ENCODE measurements at places on chromosomes 4 and X.

DNA sequence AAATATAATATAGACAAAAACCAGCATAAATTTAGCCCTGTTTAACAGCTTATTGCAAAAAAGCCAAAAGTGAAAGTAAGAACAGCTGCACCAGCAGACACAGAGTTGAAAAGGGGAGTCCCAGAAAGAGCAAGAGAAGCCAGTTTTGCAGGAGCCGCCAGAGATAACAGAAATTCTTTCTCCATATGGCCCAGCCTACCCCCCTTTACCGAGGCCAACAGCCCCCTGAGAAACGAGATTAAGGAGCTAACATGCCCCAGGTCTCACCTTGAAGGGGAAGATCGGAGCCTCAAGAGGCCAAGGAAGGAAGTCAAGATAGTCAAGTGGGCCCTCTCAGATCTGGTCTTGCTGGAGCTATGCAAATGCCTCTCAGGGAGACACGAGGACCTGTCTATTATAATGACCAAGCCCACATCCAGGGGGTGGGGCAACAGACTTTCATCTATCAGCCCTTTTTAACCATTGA lies 4.8 kb downstream of the ACOX3 start:
- DNase-seq: no peak

- DNase-seq: no peak
Measured at GRCh38 chr4:82640540-82640939, 78.8 kb upstream of the TMEM150C start.

- no peak for DNase-seq
Measured at GRCh38 chrX:29852767-29853166, 362.6 kb upstream of the MAGEB2 start.

DNA sequence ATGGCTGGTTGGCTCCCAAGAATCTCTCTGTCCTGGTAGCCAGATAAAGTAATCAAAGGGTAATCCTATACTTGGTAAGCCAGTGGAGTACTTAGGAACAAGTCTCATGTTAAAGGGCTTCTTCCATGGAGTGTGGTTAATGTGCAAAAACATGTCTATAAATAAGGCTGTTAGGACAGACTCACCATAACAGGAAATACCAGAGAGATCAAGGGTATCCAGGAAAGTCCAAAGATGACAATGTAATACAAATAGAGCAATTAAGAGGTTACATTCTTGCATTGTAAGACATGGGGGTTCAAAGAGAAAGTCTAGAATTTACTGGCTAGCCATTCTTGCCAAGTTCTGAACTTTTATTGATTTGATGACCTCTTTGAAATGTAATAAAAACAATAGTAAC lies 61.9 kb upstream of the ZCCHC13 start:
- peak; percentile 12 for DNase-seq

DNA sequence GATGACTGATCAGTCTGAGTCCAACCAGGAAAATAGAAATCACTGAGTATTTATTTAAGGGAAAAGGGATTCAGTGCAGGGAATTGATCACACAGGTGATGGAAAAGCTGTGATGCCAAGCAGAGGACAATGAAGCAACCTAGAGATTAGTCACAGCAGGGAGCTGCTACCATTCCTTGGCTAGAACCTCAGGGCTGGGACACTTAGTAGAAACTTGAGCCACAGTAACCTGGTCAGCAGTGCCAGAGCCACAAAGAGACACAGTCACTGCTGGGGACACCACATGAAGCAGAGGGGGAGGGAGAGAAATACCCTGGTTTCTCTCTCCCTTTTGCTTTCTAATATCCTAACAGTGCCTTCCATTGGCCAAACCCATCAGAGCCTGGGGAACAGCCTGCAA lies 38.7 kb downstream of the RTL9 start:
- no peak for DNase-seq

DNA sequence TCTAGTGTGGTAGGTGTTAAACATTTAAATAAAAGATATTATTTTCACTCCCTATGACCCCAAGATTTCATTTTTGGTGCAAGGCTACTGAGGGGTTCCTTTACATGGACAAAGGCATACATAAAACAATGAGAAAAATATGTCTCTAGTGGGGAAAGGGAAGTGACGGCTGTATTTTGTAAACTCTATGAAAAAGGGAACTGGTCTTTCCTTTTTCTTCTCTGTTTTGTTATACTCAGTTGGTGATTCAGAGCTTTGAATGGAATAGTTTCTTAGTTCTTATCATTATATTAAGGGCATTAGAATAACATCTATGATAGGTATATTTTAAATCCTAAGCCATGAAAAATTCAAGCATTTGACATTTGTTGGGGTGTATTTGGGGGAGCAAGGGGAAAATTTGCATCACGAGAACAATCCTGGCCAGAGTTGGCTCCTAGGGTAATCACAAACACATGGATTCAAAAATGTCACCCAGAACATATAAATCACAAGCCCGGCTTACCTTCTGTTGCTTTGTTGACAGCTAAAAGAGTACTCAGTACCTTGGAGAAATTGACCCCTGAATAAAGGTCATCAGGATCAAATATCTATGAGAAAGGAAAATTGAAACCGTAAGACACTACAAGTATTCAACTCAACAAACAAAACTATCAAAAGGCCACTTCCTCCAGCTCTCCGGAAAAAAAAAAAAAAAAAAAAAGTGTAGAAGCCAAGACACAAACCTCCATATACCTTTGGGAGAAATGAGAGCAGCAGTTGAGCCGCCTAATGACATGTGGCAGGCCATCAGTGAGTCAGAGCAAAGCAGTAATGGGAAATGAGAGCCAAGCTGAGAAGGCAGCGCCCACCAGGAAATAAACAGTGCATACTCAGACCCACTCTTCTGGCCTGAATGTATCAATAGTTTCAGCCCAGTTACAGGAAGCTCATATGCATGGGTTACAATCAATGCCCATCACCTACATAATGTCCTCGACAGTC lies 33.4 kb downstream of the ARHGEF6 start:
- DNase-seq: no peak

GRCh38 chr4:21387683-21388082 lies 560.9 kb downstream of the KCNIP4 start:
- DNase-seq: no peak

DNA sequence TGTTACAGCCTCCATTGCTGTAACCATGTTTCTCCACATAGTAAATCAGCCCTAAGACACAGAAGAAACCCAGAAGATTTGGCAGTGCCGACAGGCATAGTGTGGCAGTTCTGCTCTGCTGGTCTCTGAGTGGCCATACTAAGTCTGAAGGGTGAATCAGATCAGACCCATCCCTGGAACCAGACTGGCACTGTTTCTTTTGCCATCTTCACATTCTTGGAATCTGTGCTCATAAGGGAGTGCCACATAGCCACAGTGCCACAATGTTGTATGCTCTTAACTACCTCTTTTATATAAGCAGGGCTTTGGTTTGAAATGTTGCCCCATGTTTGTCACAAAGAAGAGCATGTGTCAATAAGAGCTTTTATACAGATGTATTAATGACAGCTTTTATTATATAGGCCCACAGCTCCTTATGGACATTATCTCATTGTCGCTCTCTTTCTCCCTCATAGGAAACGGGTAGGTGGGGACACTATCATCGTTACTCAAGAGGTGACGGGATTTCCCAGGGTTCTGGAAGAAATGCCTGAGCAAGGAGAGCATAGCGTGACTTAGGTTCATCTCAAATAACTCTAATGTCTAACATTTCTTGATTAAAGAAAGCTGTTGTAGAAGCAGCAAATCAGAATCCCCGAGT lies 128.2 kb downstream of the CBR4 start:
- no peak for DNase-seq

DNA sequence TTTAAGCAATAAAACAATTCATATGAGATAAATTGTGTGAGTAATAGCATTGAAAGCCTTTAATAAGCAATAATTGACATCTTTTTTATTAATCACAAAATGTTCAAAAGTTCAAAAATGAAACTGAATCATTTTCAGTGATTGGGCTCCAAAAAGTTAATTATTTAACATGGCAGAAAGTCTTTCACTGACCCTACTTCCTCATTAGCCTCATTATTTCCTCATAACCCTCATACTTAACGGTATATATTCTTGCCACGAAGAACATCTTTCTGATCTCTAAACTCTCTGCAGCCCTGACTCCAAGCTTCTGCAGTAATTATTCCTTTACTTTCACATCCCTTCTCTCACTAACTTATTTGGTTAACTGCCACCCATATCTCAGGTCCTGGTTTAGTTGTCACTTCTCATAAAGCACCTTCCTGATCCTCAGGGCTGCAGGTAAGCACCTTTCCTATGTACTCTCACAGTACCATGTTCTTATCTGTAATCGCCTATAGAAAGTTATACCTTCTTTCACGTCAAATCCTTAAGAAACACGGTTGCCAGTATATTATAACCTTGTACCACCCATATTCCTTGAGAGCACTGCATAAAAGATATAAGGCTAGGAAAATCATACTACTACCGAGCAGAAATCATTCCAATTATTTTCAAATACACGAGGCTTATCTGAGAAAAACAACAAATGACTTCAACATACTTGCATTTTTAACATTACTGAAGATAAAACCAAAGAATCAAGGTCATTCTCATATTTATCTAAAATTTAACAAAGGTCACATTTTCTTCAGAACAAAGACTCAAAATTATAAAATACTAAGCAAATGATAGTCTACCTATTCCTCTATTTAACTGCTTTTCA lies 72.2 kb downstream of the PPP3CA start:
- DNase-seq: no peak

- DNase-seq: no peak
Measured at GRCh38 chr4:177351622-177352244, 42.1 kb downstream of the NEIL3 start.

GRCh38 chrX:135086197-135086854 lies 34.0 kb downstream of the ETDB start:
- DNase-seq: peak; percentile 2

DNA sequence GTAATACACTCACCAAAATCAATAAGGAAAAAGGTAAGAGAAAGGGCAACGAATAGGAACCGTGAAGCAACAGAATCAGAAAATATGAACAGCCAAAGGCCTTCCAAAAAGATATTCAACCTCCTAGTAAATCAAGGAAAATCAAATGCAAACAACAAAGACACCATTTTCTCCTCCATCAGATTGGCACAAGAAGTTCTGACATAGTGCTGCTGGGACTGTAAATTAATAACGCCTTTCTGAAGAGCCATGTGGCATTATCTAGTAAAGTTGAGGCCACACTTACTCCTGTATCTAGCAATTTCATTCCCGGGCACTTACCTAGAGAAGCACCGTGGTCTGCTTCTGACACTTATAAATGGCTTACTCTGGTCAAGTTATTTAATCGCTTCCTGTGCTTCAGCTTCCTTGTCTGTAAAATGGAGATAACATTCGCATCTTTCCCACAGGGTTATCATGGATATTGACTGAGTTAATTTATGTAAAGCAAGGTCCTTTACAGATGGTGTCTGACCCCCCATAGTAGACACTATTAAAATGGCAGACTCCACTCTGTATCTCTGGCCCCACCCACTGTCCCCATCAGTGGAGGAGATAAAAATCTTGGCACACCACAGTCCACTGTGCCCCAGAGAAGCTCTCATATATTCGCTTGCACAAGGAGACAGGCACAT lies 20.5 kb upstream of the ENPP6 start:
- DNase-seq: no peak

DNA sequence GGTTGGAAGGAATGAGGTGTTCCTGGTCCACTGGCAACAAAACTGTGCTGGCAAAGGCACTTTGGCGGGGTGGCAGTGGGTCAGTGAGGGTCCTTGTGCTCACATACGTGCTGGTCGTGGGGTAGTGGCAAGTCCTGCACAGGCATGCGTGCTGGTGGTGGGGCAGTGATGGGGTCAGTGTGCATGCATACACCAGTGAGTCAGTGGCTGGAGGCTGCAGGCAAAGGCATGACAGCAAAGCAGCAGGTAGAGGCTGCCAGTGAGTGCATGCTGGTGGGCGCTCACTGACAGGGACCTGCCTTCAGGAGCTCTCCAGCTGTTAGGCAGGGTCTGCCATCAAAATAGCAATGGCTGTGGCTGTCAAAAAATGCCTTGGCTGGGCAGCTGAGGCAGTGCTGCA lies 42.1 kb downstream of the TMPRSS11E start:
- DNase-seq: no peak

- DNase-seq: peak; percentile 61
Measured at GRCh38 chrX:133297284-133297683, 79.1 kb upstream of the TFDP3 start.

DNA sequence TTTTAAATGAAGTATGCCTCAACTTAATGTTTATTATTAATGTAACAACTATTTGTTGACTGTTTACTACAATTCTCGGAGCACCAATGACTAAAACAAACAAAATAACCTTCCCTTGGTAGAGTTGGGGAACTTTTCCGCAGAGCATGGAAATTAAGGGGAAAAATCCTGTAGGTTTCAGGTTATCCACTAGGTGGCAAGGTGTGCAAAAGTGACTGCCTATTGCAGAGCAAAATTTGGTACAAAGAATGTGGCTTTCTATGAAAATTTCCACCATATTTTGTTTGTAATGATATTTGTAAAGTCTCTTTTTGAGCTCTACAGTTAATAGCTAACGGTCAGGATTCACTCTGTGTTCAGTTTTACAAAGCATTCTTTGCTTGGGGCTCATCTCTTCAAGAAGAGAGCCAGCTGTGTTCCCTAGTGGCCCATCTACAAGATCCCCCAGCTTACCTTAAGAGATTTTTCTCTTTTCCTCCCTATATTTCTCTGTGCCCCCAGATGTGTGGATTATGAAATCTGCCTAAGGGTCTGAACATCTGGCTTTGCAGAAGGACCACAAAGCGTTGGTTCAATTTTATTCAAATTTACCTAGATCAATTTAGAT lies 61.1 kb downstream of the FBXO8 start:
- DNase-seq: no peak

DNA sequence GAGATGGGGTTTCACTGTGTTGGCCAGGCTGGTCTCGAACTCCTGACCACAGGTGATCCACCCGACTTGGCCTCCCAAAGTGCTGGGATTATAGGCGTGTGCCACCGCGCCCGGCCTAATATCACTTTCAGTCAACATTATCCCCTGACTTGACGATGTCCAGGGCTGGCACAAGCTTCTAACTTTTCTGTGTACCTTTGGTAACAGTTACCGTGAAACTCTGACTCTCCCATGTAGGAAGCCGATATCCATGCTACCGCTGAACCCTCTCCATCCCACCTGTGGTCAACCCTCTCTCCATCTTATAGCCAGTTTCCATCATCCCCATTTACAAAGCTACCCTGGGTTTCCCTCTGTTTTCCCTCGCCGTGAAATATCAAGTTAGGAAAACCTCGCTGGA lies 77.5 kb downstream of the CRLF2 start:
- DNase-seq: no peak
